CD8-positive, alpha-beta memory T cell (primary cell): ENCODE measurements at places on chromosomes 2 and 18. TPM values are rescaled to one million over a fixed set of nuclear protein-coding genes. Genes with fewer than 3 reads are reported as not detected.

NUP35 gene
- polyA plus RNA-seq: 7.2 TPM

ANKRD29 gene
- polyA plus RNA-seq: not detected

ABCG8 gene
- not detected for polyA plus RNA-seq

FBXO41 gene
- 2.4 TPM for polyA plus RNA-seq

SERPINB10 gene
- polyA plus RNA-seq: not detected

VAMP5 gene
- polyA plus RNA-seq: 151 TPM

DNA sequence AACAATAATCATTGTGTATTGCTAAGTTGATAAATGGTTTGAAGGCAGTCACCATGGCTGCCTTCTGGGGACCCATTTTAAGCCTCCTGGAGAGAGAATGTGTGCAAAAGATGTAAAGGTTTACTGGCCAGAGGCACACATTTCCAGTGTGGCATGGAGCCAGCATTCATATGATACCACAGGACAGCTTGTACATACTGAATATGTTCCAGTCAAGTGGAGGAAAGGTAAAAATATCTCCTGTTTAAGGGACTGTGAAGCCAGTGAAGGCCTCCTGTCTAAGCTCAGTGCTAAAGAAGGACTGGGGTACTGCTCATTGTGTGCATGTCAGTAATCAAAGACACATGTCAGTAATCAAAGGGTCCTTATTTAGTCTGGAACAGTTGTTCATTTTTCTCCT lies 119.2 kb downstream of the BABAM2 start:
- no peaks in the 10 kb centered on the region for H3K27me3 ChIP-seq
- H3K36me3 ChIP-seq: no peaks in the 10 kb centered on the region
- H3K4me1 ChIP-seq: no peaks in the 10 kb centered on the region
- H3K27ac ChIP-seq: no peak overlapping the region
- H3K4me3 ChIP-seq: no peak overlapping the region
- DNase-seq: no peak

- no peak overlapping the region for H3K27ac ChIP-seq
- no peaks in the 10 kb centered on the region for H3K4me1 ChIP-seq
- no peaks in the 10 kb centered on the region for H3K27me3 ChIP-seq
- H3K36me3 ChIP-seq: no peaks in the 10 kb centered on the region
Observed at GRCh38 chr2:72027426-72028161, 120.1 kb downstream of the CYP26B1 start.

- no peaks in the 10 kb centered on the region for H3K36me3 ChIP-seq
- H3K4me1 ChIP-seq: peaks cover 11% of the 10 kb centered on the region
- H3K4me3 ChIP-seq: no peak overlapping the region
- no peaks in the 10 kb centered on the region for H3K27me3 ChIP-seq
- H3K27ac ChIP-seq: no peak overlapping the region
Observed at GRCh38 chr2:231196592-231196991, 1.8 kb upstream of the ARMC9 start.

DNA sequence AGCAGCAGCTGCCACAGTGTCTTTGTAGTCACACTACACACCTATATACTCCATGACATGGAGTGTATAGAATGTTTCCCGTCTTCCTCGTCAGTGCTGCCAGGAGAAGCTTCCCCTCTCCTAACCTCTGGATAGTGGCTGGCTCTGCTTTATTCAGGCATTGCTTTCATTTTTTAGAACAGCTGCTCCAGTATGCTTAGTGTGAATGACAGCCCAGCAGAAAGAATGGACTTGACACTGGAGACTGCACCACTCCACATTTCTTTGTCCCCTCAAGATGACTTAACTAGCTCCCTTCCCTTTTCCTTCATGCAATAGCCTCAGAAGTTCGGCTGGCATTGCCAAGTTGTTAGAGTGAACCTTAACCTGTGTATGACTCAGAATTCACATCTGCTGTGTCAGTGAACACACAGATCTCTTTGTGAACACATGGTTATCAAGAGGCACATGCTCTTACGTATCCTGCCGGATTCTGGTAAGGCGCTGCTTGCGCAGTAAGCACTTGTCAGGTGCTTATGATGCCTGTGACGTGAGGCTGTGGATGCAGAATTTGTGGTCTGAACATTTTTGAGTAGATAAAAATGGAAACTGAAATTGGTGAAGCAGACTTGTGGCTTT lies 73.9 kb downstream of the NEDD4L start:
- no peak overlapping the region for H3K27ac ChIP-seq
- H3K4me1 ChIP-seq: no peaks in the 10 kb centered on the region
- H3K36me3 ChIP-seq: no peaks in the 10 kb centered on the region
- no peak for DNase-seq
- no peaks in the 10 kb centered on the region for H3K27me3 ChIP-seq

DNA sequence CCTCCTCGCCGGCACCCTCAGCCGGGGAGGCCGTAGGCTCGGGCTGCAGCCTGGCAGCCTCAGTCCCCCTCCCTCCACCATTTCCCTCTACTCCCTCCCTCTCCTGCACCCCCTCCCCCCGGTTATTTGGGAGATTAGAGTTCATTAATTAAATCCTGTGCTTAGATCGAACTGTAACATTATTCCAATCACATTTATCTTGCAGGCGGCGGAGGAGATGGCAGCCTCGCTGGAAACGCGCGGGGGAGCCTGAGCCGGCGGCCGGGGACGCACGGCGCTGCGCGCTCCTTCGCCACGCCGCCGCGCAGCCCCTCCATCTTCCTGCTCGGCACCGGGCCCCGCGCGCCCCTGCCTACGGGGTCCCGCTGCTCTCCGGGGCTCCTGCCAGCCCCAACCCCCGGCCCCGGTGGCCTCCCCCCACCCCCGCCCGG lies at the start of gene ST8SIA3:
ST8SIA3 (plus strand) TSS at position 287 of the 431 bp plus-strand sequence. CDS start 290 bp downstream, outside the sequence.
- H3K27me3 ChIP-seq: no peaks in the 10 kb centered on the region
- no peaks in the 10 kb centered on the region for H3K36me3 ChIP-seq
- H3K4me3 ChIP-seq: no peak within 1 kb of the TSS
- no peak within 1 kb of the TSS for H3K27ac ChIP-seq

DNA sequence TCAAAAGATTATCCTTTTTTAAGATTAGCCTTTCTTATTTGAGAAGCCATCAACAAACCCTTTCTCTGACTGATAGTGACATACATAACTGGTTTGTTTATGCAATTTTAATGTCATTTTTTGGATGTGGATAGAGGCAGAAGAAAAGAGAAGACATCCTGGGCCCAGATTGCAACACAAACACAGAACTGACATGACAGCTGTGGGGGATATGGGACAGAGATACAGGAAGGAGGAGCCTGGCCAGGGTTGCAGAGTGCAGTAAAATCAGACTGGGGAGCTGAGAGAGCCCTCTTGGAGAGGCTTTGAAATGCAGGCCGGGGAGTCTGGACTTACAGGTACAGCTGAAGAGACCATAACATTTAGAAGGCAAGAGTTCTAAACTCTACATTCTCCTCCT lies 65.1 kb downstream of the SIGLEC15 start:
- H3K4me1 ChIP-seq: no peaks in the 10 kb centered on the region
- H3K27me3 ChIP-seq: no peaks in the 10 kb centered on the region
- H3K27ac ChIP-seq: no peak overlapping the region
- H3K4me3 ChIP-seq: no peak overlapping the region
- H3K36me3 ChIP-seq: peaks cover 17% of the 10 kb centered on the region

GRCh38 chr18:14937271-14937670 lies 189.3 kb downstream of the ANKRD30B start:
- H3K4me3 ChIP-seq: no peak overlapping the region
- H3K4me1 ChIP-seq: no peaks in the 10 kb centered on the region
- DNase-seq: no peak
- H3K36me3 ChIP-seq: no peaks in the 10 kb centered on the region

DNA sequence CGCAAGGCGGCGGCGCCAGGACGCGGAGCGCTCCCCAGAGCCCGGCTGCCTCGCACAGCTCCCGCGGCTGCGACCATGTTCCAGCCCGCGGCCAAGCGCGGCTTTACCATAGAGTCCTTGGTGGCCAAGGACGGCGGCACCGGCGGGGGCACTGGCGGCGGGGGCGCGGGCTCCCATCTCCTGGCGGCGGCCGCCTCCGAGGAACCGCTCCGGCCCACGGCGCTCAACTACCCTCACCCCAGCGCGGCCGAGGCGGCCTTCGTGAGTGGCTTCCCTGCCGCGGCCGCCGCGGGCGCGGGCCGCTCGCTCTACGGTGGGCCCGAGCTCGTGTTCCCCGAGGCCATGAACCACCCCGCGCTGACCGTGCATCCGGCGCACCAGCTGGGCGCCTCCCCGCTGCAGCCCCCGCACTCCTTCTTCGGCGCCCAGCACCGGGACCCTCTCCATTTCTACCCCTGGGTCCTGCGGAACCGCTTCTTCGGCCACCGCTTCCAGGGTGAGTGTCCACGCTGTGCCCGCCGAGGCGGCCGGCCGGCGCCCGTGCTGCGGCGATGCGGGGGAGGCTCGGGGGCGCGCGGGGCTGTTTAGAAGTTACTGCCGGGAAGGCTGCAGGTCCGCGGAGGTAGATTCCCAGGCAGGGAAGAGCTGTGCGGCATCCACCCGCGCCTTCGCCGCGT lies 696 bp downstream of the EMX1 start:
- no peak for DNase-seq
- peaks cover 44% of the 10 kb centered on the region for H3K4me1 ChIP-seq

DNA sequence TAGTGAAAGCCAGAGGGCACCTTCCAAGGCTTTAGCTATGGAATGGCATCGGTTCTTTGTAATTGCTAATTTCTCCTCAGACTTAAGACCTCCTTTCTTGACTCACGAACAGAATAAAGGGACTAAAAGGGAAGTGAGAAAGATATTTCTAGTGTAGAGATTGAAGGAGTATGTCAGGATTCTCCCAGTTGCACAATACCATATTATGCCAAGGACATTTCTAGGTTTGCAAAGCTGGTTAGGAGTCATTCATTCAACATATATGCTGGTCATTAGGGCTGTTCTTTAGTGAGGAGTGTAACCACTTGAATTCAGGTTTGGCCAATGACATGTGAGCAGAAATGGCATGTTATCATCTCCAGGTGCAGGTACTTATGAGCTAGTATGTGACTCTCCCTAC lies 7.4 kb downstream of the REEP1 start:
- no peaks in the 10 kb centered on the region for H3K36me3 ChIP-seq
- no peak for DNase-seq
- no peaks in the 10 kb centered on the region for H3K4me1 ChIP-seq
- H3K4me3 ChIP-seq: no peak overlapping the region
- H3K27me3 ChIP-seq: no peaks in the 10 kb centered on the region

DNA sequence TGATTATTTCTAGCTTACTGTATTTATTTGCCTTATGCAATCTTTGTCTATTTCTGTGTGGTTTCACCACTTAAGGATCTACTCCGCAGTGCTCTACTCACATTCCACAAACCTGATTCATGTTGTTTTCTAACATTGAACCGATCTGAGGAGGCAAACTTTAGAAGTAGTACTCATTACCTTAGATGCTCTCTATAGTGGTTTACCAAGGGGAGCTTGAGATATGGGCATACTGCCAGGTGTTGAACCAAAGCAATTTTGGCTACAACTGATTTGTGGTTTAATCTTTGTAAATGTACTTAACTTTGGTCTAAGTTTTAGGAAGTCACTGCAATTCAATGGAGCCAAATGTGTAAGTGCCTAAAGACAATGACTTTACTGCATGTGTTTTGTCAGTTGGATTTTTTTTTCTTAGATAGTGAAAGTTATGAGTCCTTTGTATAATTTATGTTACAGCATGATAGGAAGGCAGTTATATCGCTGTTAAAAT lies 50.1 kb downstream of the MAP2 start:
- no peaks in the 10 kb centered on the region for H3K36me3 ChIP-seq
- no peak for DNase-seq
- H3K27ac ChIP-seq: no peak overlapping the region
- no peaks in the 10 kb centered on the region for H3K27me3 ChIP-seq
- H3K4me1 ChIP-seq: no peaks in the 10 kb centered on the region

GRCh38 chr2:17303521-17303920 lies 214.7 kb downstream of the RAD51AP2 start:
- no peaks in the 10 kb centered on the region for H3K36me3 ChIP-seq
- H3K27ac ChIP-seq: no peak overlapping the region
- DNase-seq: no peak
- no peak overlapping the region for H3K4me3 ChIP-seq

GRCh38 chr2:85324639-85325465 lies 2.9 kb downstream of the TGOLN2 start:
- H3K27ac ChIP-seq: no peak overlapping the region
- H3K4me3 ChIP-seq: peak overlapping the region; percentile 86
- H3K36me3 ChIP-seq: peaks cover 55% of the 10 kb centered on the region
- no peak for DNase-seq
- H3K4me1 ChIP-seq: peaks cover 66% of the 10 kb centered on the region

DNA sequence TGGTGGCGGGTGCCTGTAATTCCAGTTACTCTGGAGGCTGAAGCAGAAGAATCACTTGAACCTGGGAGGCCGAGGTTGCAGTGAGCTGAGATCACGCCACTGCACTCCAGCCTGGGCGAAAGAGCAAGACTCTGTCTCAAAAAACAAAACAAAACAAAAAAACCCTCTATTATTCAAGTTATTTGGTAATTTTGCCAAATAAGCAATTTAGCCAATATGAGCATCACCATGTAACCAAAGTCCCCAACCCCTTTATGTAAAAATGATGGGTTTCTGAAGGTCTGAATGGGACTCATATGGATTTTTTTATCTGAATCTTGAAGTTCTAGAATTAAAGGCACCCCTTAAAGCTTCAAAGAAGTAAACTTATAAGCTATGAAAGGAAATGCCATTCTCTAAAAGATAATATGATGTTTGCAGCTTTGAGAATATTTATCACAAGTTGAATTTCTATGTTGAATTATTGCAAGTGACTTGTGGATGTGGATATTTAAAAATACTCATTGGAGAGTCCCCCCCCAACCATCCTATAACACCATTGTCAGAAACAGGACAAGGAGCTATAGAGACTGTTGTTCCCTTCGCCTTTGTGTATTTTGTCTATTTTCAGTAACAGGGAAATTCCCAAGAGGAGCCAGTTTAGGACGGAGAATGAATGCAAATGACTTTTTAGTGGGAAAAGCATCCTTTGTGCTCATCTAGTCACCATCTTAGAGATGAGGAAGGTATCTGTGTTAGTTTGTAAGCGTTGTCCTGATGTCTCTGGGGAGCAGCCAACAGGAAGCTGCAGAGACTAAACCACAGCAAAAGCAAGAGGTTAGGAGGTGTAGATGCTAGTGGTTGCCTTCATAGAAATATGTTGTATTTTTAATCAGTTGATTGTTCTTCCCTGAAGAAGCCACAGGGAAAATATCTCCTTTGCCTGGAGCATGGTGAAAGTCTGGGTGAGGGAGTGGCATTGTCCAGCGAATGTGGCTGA lies 68.3 kb downstream of the TET3 start:
- peak; percentile 52 for DNase-seq
- no peaks in the 10 kb centered on the region for H3K36me3 ChIP-seq
- peaks cover 27% of the 10 kb centered on the region for H3K4me1 ChIP-seq

- no peaks in the 10 kb centered on the region for H3K36me3 ChIP-seq
- no peak for DNase-seq
- H3K4me3 ChIP-seq: no peak overlapping the region
Observed at GRCh38 chr2:171287611-171288010, 126.9 kb upstream of the TLK1 start.

GRCh38 chr18:35157181-35157580 lies 83.7 kb upstream of the ZNF397 start:
- no peaks in the 10 kb centered on the region for H3K27me3 ChIP-seq
- no peaks in the 10 kb centered on the region for H3K36me3 ChIP-seq
- no peak for DNase-seq
- H3K4me1 ChIP-seq: peaks cover 19% of the 10 kb centered on the region
- H3K27ac ChIP-seq: no peak overlapping the region
